ENCODE measurements at places on chromosomes 4 and X.

- DNase-seq, result no peak
Measured at GRCh38 chr4:22515888-22516541, at the start of gene ADGRA3. ADGRA3 (minus strand) TSS chr4:22516066; CDS start chr4:22515784, 282 bp downstream.

DNA sequence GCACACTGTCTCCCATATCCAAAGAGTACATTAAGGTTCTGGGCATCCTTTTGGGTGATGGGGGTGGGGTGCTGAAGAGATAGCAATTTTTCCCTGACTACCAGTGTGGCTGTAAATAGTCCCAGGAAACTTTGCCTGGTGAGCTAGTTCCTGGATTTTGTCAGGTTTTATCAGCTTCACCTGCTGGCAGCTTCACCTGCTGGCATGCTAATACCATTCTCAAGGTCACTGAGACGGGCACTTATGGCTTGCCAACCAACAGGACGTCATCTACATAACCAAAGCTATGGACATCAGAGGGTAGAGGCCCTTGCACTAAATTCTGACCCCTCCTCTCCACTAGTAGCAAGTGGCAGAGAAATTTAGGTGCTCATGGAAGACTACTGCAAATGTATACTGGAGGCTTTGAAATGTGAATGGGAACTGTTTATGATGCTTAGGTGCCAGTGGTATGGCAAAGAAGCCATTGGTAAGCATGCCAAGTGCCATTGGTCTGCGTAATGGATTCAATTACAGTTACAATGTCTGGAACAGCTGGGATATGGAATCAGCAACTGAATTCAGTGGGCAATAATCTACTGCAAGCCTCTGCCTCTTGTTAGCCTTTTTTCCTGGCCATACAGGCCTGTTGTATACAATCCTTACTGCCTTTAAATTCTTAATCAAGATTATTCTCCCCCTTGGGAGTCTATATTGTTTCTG, 71.6 kb upstream of the SH3RF1 start:
- no peak for DNase-seq

GRCh38 chrX:45850197-45850774, 649.6 kb upstream of the DIPK2B start:
- no peak for DNase-seq

DNA sequence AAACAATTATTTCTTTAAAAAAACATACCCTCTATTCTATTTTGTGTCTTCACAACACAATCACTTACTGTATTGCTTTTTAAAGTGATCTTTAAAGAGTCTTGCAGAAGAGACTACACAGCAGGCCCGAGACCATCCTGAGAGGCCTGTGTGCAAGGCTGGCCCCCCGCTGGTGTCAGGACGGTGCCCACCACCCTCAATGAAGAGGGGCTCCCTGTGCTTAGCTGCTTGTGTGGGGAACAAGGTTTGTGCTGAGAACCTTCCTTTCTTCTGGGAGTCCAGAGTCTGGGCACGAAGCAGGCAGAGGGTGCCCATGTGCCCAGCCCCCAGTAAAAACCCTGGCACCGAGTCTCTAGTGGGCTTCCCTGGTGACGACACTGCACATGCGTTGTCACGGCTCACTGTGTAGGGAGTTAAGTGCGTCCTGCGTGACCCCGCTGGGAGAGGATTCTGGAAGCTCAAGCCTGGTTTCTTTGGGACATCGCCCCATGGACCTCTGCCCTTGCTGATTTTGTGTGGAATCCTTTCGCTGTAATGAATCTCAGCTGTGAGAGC, 22.0 kb downstream of the RGS12 start:
- DNase-seq, result no peak

DNA sequence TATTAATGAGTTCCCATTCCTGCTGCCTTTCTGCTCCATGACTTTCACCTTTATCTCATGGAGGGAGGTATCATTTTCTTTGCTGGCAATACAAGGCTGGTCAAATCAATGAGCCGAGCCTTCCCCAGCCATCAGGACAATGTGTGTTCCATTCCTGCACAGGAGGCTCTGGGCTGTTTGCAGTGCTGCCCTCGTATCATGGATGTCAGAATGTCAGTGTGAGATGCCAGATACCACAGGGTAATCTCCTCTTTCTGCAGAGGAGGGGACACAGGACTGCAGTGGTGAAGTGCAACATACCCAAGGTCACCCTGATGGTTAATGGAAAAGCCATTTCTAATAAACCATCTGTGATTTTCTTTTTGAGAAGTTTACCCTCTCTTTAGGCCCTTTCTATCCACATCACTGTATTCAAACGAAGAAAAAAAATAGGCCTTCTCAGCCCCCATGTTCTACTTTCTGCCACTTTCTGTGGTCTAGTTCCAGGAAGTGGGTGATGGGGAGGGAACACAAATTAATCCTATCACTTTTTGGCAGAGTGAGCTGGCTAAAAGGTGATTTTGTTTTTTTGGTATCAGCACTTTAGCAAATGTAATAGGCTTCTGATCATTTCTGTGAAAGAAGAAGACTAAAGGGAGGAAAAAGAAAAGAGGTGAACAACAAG, 490.2 kb upstream of the BOD1L1 start:
- no peak for DNase-seq

DNA sequence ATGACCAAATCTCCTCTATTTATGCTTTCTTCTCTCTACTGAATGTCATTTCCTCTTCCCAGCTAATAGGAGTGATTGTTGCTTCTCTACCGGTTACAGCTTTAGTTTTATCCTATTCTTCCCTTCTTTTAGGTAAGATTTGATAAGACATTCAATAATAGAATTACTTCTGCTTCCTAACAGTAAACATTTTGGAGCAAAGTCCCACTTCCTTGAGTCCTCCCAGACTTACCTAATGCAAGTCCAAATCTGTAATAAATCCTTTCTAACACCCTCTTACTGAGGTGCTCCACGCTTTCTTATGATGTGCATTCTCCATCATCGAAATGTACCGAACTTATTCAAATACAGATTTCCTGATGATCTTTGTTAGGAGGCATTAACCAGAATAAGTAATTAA, 79.2 kb upstream of the GPM6A start:
- DNase-seq, result no peak

- no peak for DNase-seq
Measured at GRCh38 chr4:27428661-27429060, 568.0 kb downstream of the STIM2 start.

DNA sequence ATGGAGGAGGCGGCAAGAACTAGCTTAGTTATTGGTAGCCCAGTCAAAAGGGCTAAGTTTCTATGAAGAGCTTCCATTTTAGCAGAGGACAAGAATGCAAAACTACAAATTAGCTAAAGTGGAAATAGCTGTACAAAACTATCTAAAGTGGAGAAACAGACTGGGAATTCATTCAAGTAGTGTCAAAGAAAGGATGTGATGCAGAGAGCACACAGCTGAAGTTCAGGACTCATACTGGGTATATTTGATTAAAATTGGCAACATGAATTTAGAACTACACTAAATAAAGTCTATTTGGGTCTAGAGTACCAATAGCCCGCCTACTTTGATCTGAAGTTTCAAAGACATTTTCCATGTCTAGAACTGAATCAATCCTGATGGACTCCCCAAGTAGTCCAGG, 33.1 kb upstream of the GNRHR start:
- no peak for DNase-seq

DNA sequence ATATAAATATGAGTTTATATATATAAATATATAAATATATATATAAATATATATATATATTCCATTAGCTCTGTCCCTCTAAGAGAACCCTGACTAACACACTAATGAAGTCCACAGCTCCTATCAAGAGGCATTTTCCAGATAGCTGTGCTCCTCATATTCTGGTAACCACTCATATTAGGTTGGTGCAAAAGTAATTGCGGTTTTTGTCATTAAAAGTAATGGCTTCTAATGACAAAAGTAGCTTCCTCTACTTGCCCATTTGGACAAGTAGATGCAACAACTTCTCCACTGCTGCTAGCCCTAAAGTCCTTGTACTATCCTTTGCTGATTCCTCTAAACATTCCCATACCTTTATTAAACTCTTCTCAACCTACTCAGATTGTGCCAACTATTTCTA, 182.0 kb downstream of the THOC2 start:
- DNase-seq, result no peak

DNA sequence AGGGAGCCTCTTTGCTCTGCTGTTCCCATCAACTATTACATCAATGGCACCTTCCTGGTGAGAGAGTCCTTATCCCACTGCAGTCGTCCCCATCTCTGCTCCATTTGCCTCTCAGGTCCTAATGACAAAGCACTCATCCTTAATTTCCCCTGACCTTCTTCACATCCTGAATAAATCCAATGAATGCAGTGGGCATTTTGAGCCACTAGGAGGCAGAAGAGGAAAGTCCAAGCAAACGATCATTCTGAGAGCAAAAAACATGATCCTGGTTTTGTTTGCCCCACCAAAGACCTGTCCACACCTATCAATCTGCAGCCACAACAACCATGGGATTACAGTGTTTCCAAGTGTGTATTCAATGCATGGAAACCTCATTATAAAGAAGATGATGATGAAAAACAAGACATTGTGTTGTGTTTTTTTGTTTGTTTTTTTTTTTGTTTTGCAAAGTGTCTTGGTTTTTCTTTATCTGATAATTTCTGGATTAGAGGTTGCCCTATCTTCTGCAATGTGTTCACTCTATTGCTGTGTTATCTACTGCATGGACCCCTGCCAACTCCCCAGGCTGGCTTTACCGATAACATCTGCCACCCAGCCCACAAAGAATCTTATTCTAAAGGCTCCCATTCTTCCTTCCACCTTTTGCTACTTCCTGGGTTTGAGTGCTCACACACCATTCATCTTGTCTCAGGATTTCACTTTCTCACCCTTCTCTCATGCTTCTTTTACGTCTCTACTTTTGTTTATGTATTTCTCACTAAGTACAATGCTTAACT, 207.2 kb downstream of the NLGN4X start:
- no peak for DNase-seq

- no peak for DNase-seq
Measured at GRCh38 chrX:19720236-19720635, 167.2 kb downstream of the SH3KBP1 start.

- DNase-seq, result no peak
Measured at GRCh38 chrX:68997911-68998310, 167.3 kb downstream of the PJA1 start.

- DNase-seq, result no peak
Measured at GRCh38 chr4:182190306-182190705, 52.9 kb upstream of the TENM3 start.

DNA sequence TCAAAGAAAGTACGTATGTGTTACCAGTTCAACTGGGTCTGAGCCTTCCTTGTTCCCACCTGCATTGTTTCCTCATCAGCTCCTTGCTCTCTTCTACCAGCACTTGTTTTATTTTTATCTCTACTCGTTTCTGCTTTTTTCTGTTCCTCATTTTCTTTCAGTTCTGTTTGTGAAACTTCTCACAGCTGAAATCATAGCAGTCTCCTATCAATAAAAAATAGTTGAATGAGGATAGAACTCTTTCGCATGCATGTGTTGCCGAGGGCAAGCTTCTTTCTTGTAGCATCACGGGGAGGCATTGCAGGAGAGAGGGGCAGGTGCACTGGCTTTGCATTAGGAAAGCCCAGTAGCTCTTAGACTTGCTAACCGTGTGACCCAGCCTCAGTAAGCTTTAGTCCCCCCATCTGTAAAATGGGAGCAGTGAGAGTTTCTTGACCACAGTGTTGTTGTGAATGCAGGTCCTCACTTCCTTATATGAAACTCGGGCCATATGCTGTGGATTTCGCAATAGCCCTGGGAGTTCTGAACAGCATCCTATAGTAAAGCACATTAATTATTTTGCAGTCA, 24.7 kb downstream of the OFD1 start:
- no peak for DNase-seq

- peak; percentile 41 for DNase-seq
Measured at GRCh38 chrX:131821945-131822622, 201.0 kb upstream of the STK26 start.

DNA sequence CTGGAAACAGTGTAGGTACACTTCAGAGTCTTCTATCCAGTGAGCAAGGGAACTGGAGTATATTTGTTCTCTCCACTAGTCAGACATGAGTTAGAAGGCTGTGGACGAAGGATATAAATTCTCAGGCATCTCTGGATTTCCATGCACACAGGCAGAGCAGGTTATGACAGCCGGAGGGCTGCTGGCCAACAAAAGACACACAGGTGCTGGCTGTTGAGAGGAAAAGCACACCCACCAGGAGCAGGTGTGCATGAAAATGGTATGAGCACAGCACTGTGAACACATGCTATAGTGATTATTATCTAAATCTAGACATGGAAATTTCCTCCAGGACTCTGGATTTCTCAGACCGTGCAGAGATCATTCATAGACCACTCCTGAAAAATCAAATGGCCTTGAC, 444.7 kb upstream of the RPS6KA3 start:
- no peak for DNase-seq

Measured in stimulated activated CD8-positive, alpha-beta memory T cell treated with anti-CD3 and anti-CD28 coated beads, Interleukin-4, amount 100 ng/mL, for 1 hour (primary cell).